ENCODE measurements at places on chromosomes 16 and 17.

- no peak for DNase-seq
These were observed 9.6 kb downstream of the POLR2C start for GRCh38 chr16:57471852-57472664.

DNA sequence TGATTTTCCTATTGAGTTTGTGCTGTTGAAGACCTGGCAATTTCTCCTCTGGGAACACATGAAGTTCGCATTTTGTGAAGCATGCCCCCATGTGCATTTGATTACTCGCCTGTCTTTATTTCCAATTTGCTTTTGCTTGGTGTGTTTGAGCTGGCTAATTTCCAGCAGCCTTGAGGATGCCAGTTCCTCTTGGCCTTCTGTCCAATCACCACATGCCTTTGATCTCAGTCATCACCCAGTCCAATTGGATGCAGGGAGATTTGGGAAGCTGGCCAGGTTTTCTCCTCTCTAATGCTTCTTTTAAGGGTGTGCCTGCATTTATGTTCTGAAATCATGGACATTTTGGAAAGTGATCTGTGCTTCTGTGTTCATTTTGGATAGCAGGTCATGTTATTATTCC is 3.8 kb upstream of the TMEM100 start:
- DNase-seq = peak; percentile 36

- DNase-seq = no peak
These were observed 7.4 kb upstream of the TBX4 start for GRCh38 chr17:61444831-61445230.

DNA sequence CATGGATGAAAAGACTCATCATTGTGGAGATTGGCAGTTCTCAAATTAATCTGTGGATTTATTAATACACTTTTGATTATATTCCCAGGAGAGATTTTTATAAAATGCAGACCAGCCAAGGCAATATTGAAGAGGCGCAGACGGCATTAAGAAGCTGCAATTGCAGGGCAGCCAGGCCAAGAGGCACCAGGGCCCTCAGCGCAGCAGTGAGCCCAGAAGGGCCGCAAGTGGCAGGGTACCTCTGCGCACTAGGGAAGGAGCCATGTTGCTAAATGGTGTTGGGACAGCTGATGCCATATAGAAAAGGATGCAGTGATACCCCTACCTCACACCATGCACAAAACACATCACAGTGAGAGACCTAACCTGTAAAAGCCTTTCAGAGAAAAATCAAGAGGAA is 36.6 kb upstream of the CHMP6 start:
- no peak for DNase-seq

GRCh38 chr17:58969156-58969555 is 137.5 kb downstream of the TRIM37 start:
- DNase-seq = no peak

DNA sequence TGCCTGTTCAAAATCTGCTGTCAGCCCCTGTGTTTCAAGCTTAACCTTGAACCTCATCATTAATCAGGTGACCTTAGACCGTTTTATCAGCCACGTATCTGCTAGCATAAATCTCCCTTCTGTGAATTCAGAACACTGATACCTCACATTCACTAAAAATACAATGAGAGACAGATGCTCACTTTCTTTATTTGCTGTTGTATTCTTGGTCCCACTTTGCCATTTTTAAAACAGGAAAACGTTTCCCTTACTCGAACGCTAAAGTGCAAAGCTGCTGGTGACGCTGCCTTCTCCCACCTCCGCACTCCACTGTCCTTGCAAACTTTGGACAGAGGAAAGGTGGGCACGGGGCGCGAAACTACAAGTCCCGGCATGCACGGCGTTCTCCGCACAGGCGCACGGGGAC is 220 bp upstream of the ARHGAP44 start:
- DNase-seq = peak; percentile 36

GRCh38 chr16:6698548-6698947 is 634.1 kb upstream of the RBFOX1 start:
- DNase-seq = no peak

GRCh38 chr16:30377050-30377811 is 2.6 kb downstream of the MYL11 start:
- peak; percentile 75 for DNase-seq

Measured in SHP77 treated with DMSO at 0.1 percent for 48 hours (cell line).